Astrocyte of the cerebellum (primary cell): ENCODE measurements at places on chromosomes 6 and 20.

- DNase-seq: no peak
These were observed 20.6 kb downstream of the HLA-C start for GRCh38 chr6:31251261-31251660.

GRCh38 chr6:9937031-9937763 lies 477.7 kb downstream of the TFAP2A start:
- no peak for DNase-seq

DNA sequence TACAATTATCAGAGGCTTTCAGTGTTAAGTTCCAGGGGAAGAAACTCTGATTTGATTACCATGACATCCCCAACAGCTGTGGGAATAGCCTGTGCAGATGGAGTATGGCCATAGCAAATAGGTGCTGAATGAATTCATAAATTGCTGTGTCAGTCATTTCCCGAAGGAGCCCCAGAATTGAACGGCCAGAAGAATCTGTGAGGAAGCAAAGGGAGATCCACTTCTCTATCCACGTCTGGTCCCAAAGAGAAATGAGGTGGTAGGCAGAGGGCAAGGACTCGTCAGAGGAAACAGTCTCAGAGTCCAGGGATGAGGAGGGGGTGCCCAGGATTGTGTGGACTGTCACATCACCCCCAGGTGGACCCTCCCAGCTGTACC lies 3.1 kb upstream of the TAF8 start:
- DNase-seq: no peak

DNA sequence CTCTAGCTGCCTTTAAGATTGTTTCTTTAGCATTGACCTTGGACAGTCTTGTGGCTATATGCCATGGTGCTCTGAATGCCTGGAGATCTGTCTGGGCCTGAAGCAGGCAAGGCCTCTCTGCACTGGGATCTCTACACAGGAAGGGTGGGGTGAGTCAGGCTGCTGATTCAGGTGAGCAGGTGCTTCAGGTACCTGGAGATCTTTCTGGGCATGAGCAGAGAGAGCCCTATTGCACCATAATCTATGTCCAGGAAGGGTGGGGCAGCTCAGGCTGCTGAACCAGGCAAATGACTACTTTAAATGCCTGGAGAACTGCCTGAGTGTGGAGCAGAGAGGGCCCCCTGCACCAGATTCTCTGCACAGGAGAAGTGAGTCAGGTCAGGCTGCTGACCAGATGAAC lies 94.5 kb downstream of the TPBG start:
- DNase-seq: no peak

GRCh38 chr6:144601221-144601620 lies 316.1 kb downstream of the UTRN start:
- no peak for DNase-seq

- DNase-seq: peak; percentile 64
These were observed 35.0 kb upstream of the COL21A1 start for GRCh38 chr6:56282391-56282790.

GRCh38 chr20:6689339-6689973 lies 78.0 kb upstream of the BMP2 start:
- no peak for DNase-seq

DNA sequence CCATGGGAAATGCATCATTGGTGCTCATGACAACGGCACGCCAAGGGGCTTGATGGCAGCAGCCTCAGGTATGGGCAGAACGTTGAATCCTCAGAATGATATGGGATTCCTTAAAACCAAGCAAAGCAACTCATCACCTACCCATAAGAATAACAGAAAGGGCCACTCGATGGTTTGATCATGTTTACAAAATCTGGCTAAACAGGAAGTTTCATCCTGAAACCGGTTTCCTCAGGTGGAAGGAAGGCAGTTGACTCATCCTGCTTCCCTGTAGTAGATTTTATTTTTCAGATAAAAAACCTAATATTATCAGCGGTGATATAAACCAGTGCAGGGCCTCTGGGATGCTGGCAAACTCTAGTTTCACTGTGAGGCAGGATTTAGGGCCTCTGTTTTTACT lies 136.9 kb upstream of the AGPAT4 start:
- no peak for DNase-seq

- DNase-seq: no peak
These were observed 1.2 kb downstream of the TAB2 start for GRCh38 chr6:149318581-149319286.

DNA sequence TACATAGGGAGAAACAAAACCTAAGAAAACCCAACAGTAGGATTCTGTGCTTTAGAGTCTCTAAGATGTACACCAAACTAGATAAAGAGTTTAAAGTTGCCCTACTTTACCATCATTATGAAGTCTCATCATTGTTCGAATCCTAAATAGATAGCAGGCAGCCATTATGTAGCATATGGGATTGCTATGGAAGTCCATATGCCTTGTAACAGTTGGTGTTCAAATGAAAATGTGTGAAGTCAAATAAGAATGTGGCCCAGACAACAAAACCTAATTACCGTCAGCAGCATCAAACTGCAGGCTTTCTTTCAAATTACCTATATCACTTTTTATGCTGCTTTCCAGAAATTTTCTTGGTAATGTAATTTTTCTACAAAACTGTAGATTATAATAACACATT lies 1380.1 kb downstream of the GRIK2 start:
- DNase-seq: no peak

DNA sequence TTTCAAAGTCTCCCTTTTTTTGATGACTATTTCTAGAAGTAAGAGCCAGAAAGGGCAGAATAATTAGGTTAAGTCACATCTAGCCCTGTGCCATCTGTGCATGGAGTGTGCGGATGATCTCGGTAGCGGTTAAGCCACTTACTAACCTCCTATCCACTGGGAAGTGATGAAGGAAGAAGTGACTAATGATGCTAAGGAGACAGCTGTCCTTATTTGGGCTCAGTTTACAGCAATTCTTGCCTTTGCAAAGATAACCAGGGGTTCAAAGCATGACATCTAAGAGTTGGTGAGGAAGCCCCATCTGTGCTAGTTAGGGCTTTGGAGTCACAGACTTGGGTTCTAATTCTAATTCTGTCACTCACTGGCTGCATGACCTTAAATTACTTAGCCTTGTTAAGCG lies 62.4 kb upstream of the RREB1 start:
- no peak for DNase-seq

DNA sequence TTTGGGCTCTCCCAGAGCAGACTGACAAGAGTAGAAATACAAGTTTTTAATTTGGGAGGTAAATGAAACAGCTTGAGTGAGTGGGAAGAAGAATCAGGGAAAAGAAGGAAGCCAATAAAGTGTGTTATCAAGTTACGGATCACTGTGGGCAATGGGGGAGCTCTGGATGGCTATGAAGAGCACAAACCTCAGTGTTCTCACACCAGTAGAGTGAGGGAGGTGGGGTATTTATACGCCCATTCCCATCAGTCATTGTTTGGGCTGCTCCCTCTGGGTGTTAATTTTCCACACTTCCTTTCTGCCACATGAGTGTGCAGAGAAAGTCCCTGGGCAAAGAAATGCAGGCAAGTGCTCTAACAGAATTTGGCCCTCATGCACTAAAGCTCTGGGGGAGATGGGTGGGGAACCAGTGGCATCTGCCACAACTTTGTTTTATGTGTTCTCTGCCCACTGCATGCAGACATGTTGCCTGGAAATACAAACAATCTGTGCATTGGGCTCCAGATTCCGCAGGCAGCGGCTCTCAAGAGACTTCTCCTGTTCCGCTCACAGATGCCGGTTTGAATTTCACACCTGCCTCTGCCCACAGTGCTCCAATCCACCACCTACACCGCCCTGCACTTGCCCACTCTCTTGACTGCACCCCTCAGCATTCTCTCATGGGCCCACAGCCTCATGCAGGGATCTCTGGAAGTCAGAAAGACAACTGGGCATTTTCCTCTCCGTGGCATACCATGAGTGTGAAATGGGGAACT lies 211.1 kb upstream of the RNF24 start:
- DNase-seq: no peak

DNA sequence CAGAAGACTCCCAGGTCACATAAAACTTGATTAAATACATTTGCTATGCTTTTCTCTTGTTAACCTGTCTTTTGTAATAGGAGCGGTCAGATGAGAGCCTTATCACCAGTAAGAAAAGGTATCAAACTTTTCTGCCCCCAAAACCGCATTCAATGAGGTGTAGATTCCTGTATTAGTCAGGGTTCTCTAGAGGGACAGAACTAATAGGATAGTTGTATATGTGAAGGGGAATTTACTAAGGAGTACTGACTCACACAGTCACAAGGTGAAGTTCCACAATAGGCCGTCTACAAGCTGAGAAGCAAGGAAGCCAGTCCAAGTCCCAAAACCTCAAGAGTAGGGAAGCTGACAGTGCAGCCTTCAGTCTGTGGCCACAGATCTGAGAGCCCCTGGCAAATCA lies 32.7 kb downstream of the PTPRK start:
- peak; percentile 74 for DNase-seq

- DNase-seq: no peak
These were observed 61.0 kb downstream of the CEP162 start for GRCh38 chr6:84166395-84166794.

DNA sequence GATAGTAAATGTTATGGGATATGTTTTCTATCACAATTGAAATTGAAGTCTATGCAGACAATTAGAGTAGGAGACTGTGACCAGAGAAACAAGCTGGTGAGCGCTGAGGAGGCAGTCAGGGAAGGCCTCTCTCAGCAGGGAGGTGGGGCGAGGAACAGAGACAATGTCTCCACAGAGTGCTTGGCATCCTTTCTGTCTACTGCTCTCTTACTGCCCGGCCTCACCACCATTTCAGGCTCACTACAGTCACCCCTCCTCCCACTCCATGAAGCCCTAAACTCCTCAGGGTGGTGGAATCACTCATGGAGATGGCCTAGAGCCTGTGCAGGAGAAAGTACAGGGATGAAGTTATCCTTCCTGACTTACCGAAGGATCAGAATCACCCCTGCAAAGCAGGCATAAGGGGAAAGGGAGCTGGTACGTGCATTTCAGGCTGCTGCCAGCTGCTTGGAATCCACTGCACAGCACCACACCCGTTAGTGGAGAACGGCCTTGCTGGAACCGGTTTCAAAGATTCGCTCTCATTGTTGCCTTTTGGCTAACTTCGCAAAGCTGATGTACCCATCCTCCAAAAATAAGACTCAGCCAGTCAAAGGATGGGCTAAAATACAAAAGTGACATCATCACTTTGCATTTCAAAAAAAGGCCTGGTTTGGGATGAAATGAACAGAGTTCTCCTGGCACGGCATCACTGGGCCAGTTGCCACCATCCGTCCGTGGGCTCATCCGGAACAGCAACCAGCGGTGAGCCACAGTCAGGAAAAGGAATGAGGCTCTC lies 67.3 kb downstream of the SLC22A23 start:
- DNase-seq: peak; percentile 92

DNA sequence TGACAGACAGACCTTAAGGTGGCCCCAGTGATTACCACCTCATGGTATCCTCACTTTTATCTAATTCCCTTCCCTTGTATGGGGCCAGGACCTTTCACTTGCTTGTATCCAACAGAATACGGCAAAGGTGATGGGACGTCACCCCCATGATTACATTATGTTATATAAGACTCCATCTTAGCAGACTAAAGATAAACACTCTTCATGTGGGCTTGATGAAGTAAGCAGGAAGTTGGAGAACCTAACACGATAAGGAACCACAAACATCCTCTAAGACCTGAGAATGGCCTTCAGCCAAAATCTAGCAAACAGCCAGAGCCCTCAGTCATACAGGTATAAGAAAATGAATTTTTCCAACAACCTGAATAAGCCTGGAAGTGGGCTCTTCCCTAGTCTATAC lies 8.0 kb downstream of the SLC17A3 start:
- no peak for DNase-seq

DNA sequence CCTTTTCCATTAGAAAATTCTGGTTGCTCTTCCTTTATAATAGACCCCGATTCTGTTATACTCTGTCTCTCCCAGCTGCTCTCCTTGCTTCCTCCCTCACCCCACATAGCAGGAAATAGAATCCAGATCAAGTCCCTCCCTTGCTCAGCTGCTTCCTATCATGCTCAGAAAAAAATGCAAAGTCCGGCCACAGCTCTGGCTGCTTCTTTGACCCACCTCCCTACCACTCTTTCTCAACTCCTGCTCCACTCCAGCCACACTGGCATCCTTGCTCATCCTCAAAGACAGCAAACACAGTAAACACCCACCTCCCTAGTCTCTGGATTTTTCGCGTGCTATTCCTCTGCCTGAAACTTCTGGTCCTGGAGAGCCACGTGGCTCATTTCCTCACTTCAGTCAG lies 9.1 kb upstream of the SLC22A16 start:
- no peak for DNase-seq

GRCh38 chr6:56520218-56520617 lies 122.5 kb downstream of the DST start:
- DNase-seq: no peak

GRCh38 chr6:2448826-2449571 lies 203.6 kb upstream of the GMDS start:
- peak; percentile 72 for DNase-seq

DNA sequence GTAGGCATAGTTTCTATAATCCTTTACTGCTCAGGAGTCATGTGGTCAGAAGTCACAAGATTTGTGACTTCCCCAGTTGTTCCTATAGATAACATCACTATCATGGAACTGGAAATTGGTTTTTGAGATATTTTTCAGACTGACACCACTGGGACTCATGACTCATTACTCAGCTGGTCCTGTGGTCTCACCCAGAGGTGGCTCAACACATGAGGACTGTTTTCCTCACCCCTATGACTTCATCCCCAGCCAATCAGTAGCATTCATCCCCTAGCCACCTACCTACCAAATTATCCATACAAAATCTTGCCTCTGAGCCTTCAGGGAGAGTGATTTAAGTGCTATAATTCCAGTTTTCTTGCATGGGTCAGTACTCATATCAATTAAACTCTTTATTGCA lies 1217.7 kb downstream of the EPHA7 start:
- DNase-seq: no peak

DNA sequence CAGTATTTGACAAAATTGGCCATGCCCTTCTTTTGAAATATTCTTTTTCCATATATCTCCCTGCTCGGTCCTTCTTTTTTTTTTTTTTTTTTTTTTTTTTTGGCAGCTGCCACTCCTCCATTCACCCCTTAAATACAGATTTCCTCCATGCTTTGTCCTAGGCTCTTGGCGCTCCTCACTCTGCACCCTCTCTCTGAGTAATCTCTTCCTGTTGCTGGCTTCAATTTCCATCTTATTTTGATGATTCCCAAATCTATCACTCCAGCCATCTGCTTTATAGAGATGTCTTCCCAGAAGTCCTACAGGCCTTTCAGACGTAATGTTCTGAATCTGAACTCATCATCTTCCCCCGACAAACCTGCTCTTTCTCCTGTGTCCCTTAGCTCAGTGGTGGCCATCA lies 12.8 kb upstream of the KLHL32 start:
- no peak for DNase-seq

- no peak for DNase-seq
These were observed 99.3 kb upstream of the ARMC2 start for GRCh38 chr6:108748959-108749358.
